ENCODE measurements at places on chromosomes 4 and X.
A peak's percentile ranks its signal among the peaks of the same experiment; 100 is the strongest.

- no peak for DNase-seq
These were observed 68.6 kb downstream of the NHS start for GRCh38 chrX:17443556-17443955.

DNA sequence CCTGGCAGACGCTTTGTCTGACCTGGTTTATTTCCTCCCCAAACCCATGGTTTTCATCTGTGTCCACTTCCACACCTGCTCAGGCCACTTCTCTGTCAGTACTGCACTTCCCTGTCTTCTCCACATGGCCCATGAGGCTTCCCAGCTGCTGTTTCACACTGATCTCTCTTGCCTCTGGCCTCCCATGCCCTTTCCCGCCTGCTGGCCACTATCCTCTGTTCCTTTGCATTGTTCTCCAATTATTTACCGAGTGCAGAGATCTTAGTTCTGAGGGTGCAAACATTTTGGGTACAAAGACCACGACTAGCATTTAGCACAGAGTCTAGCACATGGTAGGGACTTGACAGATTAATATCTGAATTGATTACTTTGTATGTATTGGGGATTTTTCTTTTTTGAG is 174.8 kb upstream of the NPY2R start:
- no peak for DNase-seq

DNA sequence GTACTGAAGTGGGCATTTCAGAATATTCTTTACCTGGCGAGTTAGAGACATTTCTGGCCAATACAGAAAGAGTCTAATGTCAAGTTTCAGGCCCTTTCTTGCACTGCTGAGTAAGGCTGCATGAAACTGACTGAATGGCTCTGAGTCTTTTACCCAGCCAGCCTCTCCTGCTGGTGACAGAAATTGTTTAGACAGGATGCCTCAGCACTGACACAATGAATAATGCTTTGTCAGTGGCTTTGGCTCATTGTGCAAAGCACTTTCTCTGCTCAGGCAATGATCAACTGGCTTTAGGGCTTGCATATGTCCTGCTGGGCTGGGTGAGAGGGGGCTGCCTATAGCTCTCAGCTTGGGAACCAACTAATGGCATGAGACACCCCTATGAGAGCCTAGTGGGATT is 45.5 kb downstream of the CLNK start:
- DNase-seq: no peak

GRCh38 chr4:10677796-10678497 is 6.6 kb downstream of the CLNK start:
- no peak for DNase-seq

DNA sequence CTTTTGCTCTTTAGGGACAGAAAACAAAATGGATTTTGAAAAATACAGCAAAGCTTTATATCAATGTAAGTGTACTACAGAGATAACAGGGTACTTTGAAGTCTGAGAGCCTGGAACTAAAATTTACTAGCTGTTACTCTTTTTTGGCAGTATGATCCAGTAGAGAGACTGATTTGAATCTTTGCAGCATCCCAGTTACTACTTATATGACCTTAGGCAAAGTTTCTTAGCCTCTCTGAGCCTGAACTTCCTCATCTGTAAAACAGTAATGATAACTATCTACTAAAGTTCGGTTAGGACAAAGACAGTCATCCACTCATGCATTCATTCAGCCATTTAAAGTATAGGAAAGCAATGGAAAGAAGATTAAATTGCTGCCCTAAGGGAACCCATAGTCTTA is 10.1 kb downstream of the BRWD3 start:
- DNase-seq: no peak

DNA sequence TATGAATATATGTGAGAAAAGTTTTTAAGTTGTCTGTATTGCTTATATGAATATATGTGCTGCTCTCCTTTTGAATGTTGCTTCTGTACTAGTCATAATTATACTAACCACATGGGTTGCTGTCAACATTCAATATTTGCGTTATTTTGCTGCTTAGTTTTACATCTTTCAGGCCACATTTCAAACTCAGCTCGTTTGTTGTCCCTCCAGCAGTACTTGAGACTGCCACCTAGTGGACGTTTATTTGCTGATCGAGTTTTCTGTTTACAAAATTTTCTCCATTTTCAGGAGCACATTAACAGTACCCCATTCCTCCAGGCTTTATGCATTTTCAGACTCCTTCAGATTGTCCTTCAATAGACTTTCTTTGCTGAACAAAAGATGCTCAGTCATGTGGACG is 75.8 kb downstream of the NUDT11 start:
- DNase-seq: no peak

DNA sequence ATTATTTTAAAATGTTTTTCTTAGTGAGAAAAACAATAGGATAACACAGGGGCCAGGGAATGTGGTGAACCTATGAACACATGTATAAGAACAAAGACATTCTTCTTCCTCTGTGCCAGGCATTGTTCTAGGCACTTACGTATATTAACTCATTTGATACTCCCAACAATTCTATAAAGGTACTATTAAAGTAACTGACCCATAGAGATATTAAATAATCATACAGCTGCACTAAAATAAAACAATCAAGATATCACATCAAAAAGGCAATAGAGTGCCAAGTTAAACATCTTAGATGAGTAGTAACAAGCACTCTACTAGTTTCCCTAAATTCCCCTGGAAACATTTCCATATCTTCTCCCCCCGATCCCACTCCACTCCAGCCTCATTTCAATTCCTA is 33.4 kb downstream of the SLC39A8 start:
- DNase-seq: no peak

DNA sequence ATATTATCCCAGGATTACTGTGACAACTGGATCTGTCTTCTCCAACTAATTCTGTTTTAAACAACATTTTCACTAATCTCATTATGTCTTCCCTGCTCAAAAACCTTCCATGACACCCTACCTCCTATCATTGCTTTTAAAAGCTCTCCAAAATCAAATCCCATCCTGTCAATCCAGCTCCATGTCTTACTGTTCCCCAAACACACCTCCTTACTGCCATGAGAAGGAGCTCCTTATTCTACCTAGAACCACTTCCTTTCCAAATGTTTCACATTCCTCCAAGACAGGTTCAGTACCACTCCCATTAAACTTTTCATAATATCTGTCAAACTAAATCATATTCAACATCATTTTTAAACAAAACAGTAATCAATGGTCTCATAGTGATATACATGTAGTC is 66.9 kb upstream of the WDR17 start:
- no peak for DNase-seq

- DNase-seq: no peak
These were observed 568.0 kb downstream of the PDHA2 start for GRCh38 chr4:96407738-96408463.

GRCh38 chrX:109345856-109346255 is 136.0 kb downstream of the GUCY2F start:
- DNase-seq: no peak

GRCh38 chr4:108157655-108158054 is 11.1 kb downstream of the LEF1 start:
- no peak for DNase-seq

GRCh38 chrX:113195949-113196348 is 355.3 kb upstream of the AMOT start:
- no peak for DNase-seq

GRCh38 chr4:143616771-143617170 is 83.7 kb downstream of the FREM3 start:
- DNase-seq: peak; percentile 48

- no peak for DNase-seq
These were observed 23.5 kb downstream of the NDP start for GRCh38 chrX:43949669-43950068.

DNA sequence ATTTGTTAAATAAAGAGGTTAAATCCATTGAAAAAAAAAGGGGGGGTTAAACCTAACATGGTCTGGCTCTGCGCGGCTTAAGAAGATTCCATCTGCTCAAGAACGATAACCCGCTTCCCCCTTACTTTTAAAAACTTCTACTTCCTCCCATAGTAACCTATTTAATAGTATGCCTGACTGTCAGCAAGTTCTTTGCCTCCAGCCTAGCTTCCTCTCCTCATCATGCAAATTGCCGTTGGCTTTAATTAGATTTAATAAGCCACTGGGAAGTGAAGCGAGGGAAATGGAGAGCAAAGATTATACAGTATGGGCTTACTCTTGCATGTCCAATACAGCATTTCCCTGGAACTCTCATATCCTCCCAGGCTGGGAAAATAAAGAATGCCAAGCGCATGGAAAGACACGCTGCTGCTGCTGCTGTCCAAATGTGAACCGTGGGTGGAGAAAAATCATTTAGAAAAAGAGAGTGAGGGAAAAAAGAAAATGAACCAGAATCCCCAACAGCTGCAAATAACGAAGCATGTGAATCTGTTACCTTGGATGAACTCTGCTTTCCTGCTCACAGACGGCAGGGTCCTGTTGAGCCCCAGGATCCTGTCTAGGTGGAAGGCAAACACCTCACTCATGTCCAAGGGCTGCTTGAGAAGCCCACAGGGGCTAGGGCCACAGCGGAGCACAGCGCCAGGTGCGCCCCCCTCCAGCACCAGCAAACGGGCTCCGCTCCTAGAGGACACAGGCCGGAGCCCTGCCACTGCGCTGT is 2.7 kb downstream of the GASK1B start:
- no peak for DNase-seq

DNA sequence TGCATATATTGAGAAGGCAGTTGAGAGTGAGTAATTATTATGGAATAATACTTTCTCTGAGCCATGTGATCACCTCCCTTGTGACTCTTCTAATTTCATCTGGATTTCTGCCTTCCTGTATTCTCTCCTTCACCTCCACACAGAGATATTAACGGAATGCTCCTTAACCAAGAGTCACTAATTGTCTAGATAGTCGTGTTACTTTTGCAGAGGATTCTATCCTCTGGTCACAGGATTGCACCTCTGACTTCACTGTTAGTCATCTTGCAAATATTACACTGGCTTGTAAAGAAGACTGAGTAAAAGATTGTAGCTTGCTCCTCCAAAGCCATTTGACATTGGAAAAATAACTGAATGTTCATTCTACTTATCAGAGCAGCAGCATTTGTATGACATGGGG is 160.9 kb downstream of the SH2D1A start:
- DNase-seq: no peak

GRCh38 chr4:24443200-24443599 is 141.2 kb downstream of the DHX15 start:
- DNase-seq: no peak

DNA sequence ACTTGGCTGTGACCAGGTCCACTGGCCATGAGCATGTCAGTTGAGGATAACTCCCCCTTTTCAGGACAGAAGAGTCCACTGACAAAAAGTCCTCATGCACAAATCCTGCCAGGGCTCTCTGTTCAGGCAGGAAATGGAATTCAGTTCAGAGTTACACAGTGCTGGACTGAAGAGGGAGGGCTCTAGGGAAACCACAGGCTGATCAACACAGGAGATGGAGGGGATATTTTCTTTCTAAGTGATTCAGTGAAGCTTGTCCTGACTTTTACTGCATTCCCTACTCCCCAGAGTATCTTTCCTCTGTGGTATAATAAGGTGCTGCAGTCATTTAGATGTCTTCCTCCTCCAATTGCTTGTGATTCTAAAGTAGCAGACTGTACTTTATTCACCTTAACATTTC is 335.5 kb upstream of the IGFBP7 start:
- DNase-seq: no peak

DNA sequence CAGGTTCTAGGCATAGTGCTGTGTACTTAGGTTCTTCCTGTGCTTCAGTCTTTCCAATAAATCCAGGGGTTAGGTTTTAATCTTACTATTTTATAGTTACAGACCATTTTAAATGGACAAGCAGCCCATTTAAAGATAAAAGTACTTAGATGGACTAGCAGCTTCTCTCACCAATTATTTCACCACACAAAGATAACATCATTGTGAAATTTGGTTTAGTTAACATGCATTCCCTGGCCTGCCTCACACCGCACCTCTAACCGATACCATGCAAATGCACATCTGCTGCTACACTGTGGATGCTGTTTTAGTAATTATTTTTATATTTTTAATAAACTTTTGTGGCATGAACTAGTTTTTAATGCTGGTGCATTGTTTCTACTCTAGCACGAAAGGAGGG is 252.6 kb downstream of the RAPGEF2 start:
- no peak for DNase-seq

DNA sequence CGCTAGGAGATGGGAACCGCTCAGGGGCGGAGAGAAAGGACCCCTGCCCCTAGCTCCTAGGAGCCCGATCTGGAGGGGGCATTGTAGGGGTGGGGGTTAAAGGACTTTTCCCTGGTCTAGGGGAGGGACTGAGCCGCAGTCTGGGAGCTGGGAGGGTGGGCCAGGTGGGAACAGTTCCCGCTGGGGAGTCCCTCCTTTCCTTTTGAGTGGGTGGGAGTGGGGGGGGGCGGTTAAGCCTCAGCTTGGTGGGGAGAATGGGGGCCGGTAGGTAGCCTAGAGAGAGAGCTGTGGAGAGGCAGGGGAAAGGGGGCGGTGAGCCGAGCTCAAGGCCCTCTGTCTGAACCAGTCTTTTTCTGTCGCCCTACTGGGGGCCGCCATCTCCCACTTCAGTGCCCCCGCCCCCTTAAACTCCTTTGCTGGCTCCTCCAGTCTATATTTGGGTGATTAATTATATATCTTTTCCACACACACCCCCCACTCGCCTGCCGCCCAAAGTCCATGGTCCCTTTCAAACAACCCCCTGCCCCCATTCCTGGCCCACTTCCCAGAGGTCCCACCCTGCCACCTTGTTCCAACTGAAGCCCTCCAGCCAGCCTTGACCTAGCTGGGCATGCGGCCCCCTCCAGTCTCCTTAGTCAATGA is 822 bp downstream of the ZNF275 start:
- no peak for DNase-seq

GRCh38 chr4:108165586-108165985 is 3.1 kb downstream of the LEF1 start:
- no peak for DNase-seq

DNA sequence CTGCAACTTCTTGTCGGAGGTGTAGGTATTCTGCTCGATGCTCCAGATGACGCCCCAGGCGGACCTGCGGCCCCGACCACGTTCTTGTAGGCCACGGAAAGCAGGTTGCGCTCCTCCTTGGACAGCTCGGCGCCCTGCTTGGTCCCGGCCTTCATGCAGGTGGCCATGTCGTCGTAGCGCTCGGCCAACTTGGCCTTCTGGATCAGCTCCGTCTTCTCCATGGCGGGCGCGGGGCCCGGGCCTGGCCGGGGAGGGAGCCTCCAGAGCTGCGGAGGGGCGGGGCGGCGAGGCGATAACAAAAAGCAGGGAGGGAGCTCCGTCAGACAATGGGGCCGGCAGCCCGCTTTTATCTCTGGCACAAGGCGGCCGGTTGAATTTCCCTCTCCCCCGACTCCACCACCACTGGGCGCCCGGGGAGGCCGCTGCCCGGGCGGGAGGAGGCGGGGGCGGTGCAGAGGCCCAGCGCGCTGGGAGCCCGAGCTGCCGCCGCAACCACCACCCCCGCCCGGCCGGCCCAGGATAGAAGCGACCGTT is 28.3 kb upstream of the DRP2 start:
- no peak for DNase-seq

GRCh38 chrX:40651620-40652223 is 4.4 kb upstream of the CXorf38 start:
- no peak for DNase-seq

DNA sequence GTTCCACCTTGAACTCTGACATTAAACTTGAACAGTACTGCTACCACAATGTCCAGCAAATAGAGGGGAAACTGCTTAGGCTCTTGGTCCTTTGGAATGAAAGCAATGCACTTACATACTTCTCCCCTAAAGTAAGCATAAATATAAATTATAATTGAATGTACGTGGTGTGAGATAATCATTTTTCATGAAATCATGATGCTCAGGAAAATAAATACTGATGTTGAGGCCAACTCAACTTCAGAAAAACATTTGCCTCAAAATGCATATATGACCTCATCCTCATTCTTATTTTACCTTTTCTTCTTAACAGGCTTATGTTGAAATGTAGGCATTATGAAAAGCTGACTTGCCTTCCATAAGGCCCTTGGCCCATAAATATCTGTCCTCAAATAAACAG is 166.3 kb downstream of the KDR start:
- DNase-seq: no peak

GRCh38 chr4:13399257-13399656 is 84.9 kb downstream of the RAB28 start:
- DNase-seq: no peak

Data from GM12878 (cell line).